D721Med (cell line): ENCODE measurements at places on chromosomes 7 and 10.

DNA sequence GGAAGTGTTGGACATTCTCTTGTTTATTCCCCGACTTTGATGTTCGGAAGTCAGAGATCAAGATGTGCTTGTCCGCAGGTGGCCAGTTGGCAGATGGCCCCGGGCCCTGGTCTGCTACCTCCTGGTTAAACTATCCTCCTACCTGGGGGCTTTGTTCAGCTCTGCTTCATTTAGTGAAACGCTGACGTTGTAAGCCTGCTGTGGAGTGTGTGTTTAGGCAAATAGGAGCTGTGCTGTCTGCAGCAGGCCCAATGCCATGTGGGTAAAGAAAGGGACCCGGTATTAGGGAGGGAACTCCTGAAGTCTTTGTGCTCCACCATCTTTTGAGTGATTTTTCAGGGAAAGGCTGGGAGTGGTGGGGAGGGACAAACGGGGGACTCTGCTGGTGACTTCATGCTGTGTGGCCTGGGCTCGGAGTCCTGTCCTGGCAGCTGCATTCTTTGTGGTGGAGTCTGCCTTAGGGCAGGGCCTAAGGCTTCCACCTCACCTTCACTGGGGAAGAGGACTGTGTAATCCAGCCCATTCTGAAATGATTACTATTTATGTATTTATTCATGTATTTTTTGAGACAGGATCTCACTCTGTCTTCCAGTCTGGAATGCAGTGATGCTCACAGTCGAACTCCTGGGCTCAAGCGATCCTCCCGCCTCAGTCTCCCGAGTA, 171.1 kb upstream of the KLF6 start:
- no peak for DNase-seq

DNA sequence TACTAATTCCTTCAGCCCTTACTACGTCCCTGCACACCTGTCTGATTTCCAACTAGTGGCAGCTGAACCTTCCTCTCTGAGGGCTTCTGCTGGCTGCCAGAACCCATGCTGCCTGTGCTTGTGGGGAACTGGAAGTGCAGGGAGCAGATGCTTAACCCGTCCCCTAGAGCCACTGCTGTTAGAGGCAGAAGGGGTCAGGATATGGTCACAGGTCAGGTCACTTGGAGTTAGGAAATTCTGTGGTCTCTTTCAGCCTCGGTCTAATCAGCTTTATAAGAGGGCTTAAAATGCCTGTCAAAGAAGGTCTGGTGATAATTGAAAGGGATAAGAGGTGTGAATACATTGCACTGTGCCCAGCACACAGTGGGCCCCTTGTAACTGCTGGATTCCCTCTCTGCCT, 82.0 kb downstream of the PLPP4 start:
- no peak for DNase-seq

GRCh38 chr7:82172017-82172416, 271.6 kb downstream of the CACNA2D1 start:
- DNase-seq: no peak

DNA sequence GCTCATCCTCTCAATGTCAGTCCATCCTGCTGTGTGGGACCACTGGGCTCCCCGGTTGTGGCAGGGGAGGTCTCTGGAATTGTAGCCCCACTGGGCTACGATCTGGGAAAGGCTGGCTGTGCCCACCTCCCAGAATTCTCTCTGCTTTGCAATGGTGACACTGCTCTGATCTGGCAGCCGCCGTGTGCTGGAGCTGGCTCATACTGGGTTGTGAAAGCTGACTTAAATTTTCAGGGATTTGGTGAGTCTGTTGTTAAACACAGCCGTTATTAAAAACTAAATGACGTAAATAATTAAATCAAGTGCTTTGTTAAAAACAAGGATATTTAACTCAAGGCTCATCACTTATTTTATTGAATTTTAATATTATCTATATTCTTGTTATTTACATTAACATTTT, 160.0 kb downstream of the TAX1BP1 start:
- DNase-seq: no peak

DNA sequence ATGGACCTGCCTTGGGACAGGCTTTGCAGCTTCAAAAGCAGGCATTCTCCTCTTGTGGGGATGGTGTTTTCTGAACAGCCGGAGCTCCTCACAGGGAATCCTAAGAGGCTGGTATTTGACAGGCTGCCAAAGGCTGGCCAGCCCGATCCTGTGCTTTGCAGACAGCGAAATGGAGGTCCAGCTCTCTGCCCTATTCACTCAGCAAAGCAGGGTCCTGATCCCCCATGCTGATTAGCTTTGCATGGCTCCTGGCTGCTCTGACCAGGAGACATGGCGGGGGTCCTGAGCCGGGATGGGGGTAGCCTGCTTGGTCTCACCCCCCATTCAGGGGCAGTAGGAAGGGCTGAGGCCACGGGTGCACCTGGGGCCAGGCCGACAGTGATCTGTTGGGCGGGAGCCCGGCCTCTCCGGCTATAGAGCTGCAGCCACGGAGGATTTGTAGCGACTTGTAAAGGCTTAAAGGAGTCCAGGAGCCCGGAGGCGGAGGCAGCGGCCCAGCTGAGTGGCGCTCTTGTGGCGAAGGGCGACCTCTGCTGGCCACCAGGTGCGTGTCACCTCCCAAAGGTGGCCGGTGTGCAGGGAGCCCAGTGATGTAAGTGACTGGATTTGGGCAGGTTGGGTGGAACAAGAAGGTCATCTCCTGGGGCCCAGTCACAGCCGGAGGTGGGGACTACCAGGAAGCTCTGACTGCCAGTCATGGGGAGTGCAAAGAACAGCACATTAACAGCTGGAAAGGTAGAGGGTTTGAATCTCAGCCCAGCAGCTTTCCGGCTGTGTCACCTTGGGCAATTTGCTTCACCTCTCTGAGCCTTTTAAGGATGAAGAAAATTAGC, 126.5 kb downstream of the ZMIZ1 start:
- peak; percentile 62 for DNase-seq

- no peak for DNase-seq
These were observed 35.1 kb downstream of the KCND2 start for GRCh38 chr7:120307991-120308545.
